ENCODE measurements at places on chromosomes 11 and 22.

GRCh38 chr11:110896358-110896757, 184.1 kb upstream of the ARHGAP20 start:
- DNase-seq = peak; percentile 74

GRCh38 chr11:10130875-10131274, 163.1 kb downstream of the SBF2 start:
- no peak for DNase-seq

- DNase-seq = no peak
Observed at GRCh38 chr11:1854132-1854948, 1.5 kb downstream of the LSP1 start.

GRCh38 chr11:3127706-3128355, 37.3 kb downstream of the OSBPL5 start:
- DNase-seq = no peak

- peak; percentile 5 for DNase-seq
Observed at GRCh38 chr11:133787379-133788141, 57.8 kb downstream of the SPATA19 start.

- no peak for DNase-seq
Observed at GRCh38 chr11:73622926-73623593, 23.3 kb upstream of the PLEKHB1 start.

- DNase-seq = peak; percentile 23
Observed at GRCh38 chr22:26172389-26172990, 3.2 kb downstream of the SEZ6L start.

DNA sequence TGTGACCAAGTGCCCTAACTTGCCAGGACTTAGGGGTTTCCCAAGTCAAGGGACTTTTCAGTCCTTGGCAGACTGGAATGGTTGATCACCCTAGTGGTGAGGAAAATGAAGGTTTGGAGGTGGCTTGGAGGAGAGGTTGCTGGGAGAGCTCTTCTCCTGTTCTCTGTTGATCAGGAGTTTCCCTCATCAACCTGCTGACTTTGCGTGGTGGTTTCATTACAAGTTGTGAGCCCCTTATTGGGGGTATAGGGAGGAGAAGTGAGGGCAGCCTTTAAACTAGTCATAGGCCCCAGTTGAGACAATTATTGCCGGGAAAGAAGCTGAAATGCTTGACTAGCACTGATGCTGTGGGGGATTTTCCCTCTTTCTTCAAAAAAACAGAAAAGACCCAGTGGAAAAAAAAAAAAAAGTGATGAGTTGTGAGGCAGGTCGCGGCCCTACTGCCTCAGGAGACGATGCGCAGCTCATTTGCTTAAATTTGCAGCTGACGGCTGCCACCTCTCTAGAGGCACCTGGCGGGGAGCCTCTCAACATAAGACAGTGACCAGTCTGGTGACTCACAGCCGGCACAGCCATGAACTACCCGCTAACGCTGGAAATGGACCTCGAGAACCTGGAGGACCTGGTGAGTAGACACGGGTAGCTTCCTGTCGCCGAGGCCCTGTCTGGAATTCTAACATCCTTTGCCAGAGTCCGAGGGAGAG, at the start of gene CXCR5:
CXCR5 (plus strand) TSS at position 525 of the 704 bp plus-strand sequence; CDS start at position 575, 50 bp downstream.
- no peak for DNase-seq

DNA sequence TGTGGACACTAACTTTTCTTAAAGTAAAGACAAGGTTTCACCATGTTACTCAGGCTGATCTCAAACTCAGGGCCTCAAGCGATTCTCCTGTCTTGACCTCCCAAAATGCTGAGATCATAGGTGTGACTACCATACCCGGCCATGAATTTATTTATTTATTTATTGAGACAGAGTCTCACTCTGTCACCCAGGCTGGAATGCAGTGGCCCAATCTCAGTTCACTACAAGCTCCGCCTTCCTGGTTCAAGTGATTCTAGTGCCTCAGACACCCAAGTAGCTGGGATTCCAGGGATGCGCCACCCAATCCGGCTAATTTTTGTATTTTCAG, 29.7 kb upstream of the PCF11 start:
- DNase-seq = no peak

- DNase-seq = peak; percentile 53
Observed at GRCh38 chr11:23540101-23540561, 679.9 kb upstream of the CCDC179 start.

- no peak for DNase-seq
Observed at GRCh38 chr11:73059915-73060314, 82.2 kb downstream of the FCHSD2 start.
